ENCODE measurements at places on chromosomes 5 and 9.
A peak's percentile ranks its signal among the peaks of the same experiment; 100 is the strongest.

- DNase-seq, result no peak
Observed at GRCh38 chr5:16411741-16412455, 53.7 kb downstream of the ZNF622 start.

DNA sequence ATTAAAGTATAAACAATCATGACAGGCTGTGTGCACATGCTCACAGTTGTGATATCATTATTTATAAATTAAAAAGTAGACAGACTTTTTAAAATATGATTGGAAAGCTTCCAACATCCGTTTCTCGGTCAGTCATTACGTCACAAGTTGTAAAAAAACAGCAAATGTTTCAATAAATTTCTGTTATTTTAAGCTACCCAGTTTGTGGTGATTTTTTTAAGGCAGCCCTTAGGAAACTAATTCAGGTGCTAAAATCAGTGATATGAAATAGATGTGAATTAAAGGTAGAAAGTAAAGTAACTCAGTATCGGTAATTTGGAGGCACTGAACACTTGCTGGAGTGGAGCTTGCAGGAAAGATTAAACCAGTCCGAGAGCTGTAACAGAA lies 1.2 kb downstream of the CCNH start:
- DNase-seq, result no peak

DNA sequence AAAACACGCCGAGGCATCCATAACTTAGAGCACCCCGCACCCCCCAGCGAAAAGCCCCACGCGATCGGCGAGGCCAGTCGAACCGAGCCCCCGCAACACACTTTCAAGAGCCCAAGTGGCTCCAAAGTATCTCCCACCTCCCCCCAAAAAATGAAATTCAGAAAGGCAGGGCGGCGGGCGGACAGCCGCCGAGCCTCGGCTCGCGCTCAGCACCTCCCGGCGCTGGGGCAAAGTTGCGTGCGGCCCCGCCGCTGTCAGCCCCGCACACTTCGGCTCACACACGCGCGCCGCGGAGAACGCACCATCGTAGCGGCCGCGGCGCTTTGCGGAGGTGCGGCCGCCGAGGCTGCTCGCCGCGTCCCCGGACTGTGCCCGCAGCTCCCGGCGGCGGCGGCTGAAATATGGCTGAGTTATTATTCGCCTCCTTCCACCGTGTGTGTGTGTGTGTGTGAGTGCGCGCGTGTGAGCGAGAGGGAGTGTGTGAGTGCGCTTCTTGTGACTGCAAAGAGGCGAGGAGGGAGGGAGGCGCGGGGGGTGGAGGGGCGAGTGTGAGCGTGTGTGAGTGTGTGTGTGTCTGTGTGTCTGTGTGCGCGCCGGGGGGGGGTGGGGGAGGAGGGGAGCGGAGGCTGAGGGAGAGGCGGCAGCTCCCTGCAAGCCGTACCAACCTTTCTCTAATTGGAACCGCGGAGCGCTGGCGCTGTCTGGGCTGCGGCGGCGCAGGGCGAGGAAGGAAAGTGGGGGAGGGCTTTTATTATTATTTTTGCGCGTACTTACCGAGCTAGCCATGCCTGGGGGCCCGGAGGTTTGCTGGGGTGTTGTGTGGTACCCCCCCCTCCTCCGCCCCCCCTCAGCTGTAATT lies 599 bp downstream of the MLLT3 start:
- DNase-seq, result peak; percentile 56

DNA sequence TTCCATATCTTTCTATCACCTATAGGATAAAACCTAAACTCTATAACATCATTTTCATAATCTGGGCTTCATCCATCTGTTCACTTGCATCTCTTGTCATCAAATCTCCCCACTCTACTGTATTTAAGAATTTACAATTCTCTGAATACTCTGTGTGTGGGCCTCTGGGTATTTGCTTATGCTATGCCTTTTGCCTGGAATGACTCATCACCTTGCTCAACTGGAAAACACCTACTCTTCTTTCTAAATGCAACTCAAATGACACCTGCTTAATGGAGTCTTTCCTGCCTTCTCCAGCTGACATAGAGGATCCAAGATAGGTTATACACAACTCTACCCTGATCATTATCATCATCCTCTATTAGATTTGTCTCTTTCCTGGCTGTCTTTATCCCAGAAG lies 421.7 kb downstream of the SPATA31D1 start:
- DNase-seq, result no peak

DNA sequence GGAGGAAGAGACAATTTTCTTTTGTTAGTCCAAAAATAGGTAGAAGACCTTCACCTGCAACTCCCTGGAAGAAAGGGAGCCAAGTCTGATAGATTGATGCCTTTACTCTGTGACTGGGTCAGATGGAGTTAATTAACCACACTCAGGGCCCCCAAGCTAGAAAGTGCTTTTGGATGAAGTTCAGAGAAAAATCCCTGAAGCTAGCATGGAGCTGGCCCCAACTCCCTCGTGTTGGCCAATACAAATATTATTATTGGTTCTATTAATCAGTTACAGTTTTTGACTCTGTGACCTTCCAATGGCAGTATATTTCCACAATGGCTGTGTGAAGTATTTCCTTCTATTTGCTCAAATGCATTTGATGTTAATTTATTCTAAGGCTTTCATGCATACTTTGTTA lies 1753.5 kb downstream of the EFNA5 start:
- no peak for DNase-seq

GRCh38 chr5:112533362-112533761 lies 114.3 kb upstream of the EPB41L4A start:
- no peak for DNase-seq

Measured in stimulated activated CD8-positive, alpha-beta memory T cell treated with anti-CD3 and anti-CD28 coated beads, Interleukin-4, amount 100 ng/mL, for 1 hour (primary cell).